H4 (cell line): ENCODE measurements at places on chromosomes 3 and 15.

- DNase-seq: peak; percentile 25
Observed at GRCh38 chr3:2166552-2166951, 67.9 kb downstream of the CNTN4 start.

GRCh38 chr3:20054549-20054987, 14.3 kb downstream of the KAT2B start:
- peak; percentile 46 for DNase-seq

- DNase-seq: peak; percentile 14
Observed at GRCh38 chr15:59388670-59389069, 16.0 kb upstream of the MYO1E start.

DNA sequence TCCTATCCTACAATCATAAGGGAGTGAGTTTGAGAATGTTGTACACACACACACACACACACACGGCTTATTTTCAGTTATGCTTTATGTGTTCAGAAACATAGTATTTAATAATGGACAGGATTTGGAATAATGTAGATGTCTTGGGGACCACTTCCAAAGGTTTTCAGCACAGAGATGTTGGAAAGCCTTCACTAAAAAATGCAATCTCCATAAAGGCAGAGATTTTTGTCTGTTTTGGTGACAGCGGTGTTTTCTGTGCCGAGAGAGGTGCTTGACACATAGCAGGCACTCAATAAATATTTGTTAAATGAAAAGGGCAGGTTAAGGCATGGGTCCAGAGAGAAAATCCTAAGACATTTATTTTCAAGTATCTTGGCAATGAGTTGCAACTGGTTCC, 428.2 kb upstream of the RGMA start:
- no peak for DNase-seq

GRCh38 chr3:44418549-44418948, 58.9 kb downstream of the ZNF445 start:
- no peak for DNase-seq

DNA sequence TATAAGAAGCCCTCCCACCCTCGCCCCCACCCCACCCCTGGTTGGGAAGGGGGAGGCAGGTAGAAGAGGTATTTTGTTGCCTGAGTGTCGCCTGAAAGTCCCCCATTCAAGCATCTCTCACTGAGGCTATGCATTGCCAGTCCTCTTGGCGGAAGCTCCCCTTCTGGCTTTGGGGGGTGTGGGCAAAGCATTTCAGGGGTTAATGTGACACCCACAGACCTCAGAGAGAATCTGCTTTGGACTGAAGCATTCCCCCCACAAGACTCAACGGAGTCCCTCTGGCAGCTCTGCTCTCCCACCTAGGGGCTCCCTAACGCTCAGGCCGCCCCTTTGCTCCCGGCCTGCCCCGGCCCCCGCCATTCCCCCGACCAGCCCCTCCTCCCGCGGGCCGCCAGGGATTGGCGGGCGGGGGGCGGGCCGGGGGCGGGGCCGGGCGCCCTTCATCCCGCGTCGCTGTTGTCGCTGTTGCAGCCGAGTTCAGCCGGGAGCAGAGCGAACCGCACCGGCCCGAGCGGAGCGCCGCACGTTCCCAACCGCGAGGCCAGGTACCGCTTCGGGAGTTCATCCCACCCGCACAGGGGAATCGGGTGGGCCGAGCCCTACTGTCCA, at the start of gene SLC38A3:
SLC38A3 (plus strand) TSS at position 468 of the 609 bp plus-strand sequence. CDS start 8,929 bp downstream, outside the sequence.
- DNase-seq: no peak

- DNase-seq: peak; percentile 68
Observed at GRCh38 chr3:8110966-8111798, 390.4 kb upstream of the LMCD1 start.

DNA sequence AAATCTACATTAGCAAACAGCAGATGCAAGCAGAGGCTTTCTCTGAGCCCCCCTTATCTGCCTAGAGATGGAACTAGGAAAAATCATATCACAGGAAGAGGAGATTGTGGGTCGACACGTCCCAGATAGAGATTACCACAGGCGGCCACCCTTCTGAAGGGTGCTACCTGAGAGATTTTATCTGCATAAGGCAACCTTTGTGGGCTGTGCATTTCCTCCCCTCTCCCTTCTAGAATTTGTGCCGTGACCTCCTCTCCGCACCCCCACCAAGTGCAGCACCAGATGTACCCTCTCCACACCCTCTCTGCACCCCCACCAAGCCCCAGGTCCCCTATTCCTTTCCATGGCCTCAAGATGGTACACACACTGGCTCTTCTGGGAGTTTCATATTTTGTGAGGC, 27.4 kb downstream of the METTL6 start:
- no peak for DNase-seq

- DNase-seq: no peak
Observed at GRCh38 chr3:59391131-59391530, 341.3 kb upstream of the CFAP20DC start.

- no peak for DNase-seq
Observed at GRCh38 chr3:4360817-4361216, 57.6 kb downstream of the SETMAR start.

GRCh38 chr3:148881286-148881685, 16.2 kb downstream of the CPA3 start:
- DNase-seq: no peak

GRCh38 chr3:127053026-127053425, 70.1 kb downstream of the PLXNA1 start:
- no peak for DNase-seq

DNA sequence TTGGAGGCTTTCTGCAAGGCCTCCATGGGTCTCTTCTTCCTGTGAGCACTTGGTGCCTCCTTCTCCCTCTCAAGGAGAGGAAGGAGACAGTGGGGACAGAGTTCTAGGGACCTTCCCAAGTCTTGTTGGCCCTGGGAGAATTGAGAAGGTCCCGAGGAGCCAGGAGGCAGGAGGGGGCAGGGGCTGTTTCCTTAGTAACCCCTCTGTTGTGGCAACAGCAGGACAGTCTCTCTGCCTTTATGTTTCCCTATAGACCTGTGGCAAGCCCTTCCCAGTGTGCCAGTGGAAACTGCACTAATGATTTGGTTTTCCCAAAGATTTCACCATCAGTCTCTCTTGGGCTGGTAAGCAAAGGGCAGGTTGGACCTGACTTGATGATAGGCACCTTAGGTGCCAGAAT, 87.8 kb upstream of the GALNT15 start:
- no peak for DNase-seq

DNA sequence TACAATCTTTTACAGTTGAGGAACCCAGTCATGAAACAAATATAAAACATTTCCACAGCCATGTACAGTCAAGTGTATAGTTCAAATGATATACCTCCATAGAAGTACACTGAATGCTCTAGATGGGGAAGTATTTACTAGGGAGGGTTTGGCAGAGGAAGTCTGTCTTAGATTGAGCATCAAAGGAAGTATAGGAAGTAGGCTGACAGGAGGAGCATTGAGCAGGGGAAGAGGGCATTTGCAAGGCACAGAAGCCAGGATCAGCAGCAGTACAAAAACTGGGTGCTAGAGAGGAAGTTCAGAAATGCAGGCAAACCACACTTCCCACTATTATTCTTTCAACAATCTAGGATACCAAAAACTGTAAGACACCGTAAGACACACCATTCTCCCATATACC, 122.6 kb downstream of the ANO10 start:
- DNase-seq: no peak

- DNase-seq: no peak
Observed at GRCh38 chr15:99977929-99978328, 244.7 kb upstream of the LYSMD4 start.

GRCh38 chr3:78918361-78919020, 849.3 kb downstream of the ROBO1 start:
- DNase-seq: peak; percentile 4

DNA sequence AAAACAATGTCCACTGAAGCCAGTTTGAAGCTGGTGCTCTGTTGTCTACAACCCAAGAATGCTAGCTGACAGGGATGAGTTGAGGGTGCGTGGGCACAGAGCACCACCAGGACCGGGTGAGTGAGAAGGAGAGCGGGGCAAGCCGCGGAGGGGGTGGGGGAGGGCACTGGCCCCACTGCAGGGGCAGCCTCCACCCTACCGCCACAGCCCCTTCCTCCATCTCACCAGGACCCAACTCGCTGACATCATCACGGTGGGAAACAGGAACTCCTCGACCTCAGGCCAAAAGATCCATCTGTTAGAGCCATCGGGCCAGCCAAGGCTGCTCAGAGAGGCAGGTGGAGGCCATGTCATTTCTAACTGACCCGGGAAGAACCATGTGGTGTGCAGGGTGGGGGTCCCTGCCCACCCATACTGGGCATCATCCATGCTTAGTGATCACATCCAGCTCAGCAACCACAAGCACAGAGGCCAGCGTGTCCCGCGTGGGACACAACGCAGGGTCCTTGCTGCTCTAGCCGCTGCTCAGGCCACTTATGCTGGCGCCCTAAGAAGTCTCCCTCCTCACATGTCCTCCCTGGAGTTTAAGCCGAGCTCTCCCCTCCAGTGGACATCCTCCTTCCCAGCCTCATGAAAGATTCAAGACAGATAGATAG, 57.6 kb upstream of the GATA2 start:
- DNase-seq: no peak

- DNase-seq: no peak
Observed at GRCh38 chr3:194184265-194184751, 48.4 kb downstream of the HES1 start.

- DNase-seq: no peak
Observed at GRCh38 chr3:175015056-175015635, 156.0 kb downstream of the NAALADL2 start.

GRCh38 chr3:66196633-66197032, 24.2 kb upstream of the SLC25A26 start:
- no peak for DNase-seq

DNA sequence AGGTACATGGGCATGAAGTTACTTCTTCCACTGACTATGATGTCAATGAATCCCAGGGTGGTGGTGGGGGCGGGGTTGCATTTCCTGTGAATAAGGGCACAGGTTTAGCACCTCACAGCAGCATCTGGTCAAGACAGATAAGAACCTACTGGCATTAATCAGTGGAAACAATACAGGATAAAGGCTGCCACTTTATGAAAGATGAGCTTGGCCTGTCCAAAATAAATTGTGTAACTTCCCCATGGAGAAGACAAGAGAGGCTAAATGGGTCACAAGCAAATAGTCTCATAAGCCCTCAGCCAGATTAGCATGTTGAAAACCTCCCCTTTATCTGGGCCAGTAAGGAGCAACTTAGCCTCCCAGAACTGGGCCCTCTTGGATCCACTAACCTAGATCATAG, 27.4 kb upstream of the PLSCR2 start:
- DNase-seq: no peak

GRCh38 chr3:171001957-171002694, 24.4 kb downstream of the SLC2A2 start:
- peak; percentile 77 for DNase-seq

GRCh38 chr3:146154316-146154715, 6.7 kb downstream of the PLOD2 start:
- no peak for DNase-seq

- DNase-seq: peak; percentile 82
Observed at GRCh38 chr15:70324001-70324974, 226.6 kb upstream of the TLE3 start.

DNA sequence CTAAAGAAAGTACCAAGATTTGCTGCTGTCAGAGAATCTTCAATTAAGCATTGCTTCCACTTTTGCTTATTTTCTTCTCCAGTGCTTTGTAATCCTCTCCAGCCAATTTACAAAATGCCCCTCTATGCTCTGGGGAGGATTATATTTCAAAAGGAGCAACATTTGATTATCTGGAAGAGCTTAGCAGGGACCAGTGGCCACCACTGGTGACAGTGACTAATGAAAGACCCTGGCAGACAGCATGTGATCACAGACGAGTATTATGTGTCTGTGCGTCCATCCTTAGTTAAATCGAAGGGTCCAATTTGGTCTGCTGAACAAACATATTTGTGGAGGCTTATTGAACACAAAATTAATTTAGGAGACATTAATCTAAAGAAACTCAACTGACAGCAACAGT, 152.6 kb downstream of the ZNF621 start:
- no peak for DNase-seq

DNA sequence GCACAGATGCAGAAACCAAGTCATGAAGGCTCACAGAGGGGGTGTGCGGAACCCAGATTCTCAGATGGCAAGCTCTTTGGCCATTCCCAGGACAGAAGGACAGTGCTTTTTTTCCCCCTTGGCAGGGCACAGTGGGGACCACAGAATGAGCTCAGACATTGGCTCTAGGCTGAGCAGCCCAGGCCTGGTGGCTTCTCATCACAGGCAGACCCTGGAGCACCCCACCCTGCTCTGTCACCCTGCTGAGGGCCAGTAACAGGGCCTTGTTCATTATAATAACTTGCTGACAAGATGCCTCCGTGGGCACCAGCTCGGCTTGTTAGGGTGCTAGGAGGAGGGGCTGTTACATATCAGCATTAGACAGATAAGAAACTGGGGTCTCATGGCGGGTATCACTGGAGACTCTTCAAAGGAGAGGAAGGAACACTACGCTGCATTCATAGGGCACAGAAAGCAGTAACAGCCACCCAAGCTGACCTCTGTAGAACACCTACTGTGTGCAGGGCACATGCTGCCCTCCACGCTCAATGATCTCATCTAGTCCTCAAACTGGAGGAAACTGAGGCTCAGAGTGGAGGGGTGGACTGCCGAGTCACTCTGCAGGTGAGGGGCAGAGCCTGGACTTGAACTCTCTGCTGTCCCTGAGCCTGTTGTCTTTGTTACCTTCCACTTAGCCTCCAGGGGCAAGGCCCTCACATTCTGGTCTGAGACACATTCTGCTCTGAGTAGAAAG, 69.9 kb upstream of the SEC13 start:
- no peak for DNase-seq

DNA sequence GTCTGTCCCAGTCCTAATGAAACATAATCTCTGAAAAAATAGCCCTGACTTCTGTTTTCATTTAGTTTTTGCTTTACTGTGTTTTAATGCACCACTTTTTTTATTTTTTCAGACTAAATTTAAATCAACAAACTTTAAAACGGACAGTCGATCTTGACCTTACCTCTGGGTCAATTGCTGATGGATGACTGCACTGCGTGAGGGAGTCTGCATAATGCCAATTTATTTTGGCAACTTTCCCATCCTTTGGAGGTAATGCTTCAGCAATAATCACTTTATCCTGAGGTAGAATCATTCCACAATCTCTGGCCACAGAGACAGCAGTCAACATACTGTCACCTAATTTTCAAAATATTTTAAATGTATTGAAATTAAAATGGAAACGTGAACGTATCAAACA, 32.5 kb upstream of the GP5 start:
- no peak for DNase-seq

- DNase-seq: no peak
Observed at GRCh38 chr3:8817486-8817885, 48.1 kb upstream of the OXTR start.

DNA sequence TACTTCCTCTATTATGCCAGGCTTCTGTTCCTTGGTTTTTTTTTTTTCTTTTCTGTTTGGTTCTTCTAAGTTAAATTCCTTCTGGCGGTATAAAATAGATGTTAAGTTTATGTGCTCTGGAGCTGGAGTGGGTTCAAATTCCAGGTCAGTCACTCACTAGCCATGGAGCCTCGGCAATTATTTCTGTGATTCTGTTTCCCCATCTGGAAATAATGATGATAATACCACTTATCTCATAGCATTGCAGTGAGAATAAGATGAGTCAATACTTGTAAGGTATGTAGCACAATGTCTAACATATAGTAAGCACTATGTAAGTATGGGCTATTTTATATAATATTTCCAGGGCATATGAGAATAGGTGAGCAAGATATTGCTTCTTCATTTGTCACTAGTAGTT, 33.2 kb upstream of the ZDHHC23 start:
- DNase-seq: no peak
